ENCODE measurements at places on chromosomes 5 and 9.

DNA sequence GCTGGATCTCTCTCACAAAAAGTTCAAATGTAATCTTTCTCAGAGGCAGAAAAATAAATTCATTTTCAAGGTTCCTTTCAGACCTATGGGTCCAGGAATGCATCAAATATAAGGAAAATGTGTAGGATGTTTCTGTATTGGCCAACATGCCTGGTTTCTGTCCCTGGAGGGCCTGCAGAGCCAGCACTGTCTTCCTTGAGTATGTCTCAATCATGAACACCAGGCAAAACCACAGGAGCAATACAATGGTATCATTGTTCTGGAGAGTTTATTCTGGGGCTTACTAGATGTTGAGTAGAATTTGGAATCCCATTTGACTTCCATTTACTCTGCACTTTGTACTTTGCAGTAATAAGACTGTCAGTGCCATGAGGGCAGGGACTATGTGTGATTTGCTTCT, 23.5 kb downstream of the INSYN2B start:
- DNase-seq: no peak

GRCh38 chr9:24832307-24832706, 286.6 kb upstream of the IZUMO3 start:
- no peak for DNase-seq

- no peak for DNase-seq
Measured at GRCh38 chr9:36503172-36504088, 69.3 kb upstream of the MELK start.

DNA sequence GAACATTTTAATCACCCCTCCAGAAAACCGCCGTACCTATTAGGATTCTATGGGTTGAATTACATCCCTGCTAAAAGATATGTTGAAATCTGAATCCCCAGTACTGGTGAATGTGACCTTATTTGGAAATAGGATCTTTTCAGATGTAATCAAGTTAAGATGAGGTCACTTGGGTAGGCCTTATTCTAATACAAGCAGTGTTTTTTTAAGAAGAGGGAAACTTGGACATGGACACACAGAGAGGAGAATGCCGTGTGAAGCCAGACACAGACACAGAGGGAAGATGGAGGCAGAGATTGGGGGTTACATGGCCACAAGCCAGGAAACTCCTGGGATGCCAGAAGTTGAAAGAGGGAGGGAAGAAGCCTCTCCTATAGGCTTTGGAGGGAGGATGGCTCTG, 183.5 kb downstream of the GNA14 start:
- DNase-seq: no peak

DNA sequence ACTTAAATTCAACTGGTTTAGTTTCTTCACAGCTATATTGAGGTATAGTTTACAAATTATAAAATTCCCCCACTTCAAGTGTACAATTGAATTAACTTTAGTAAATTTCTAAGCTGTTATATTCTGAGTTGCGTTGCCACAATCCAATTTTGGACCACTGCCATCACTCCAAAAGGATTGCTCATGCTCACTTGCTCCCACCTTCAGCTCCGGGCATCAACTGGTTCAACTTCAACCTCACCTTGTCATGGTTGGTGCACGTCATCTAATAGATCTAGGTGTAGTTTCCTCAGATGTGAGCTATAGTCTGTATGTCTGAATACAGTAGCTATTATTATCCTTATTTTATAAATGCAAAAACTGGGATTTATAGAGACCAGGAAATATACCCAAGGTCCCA, 942.5 kb upstream of the WWC1 start:
- DNase-seq: no peak

- DNase-seq: no peak
Measured at GRCh38 chr9:83560169-83560826, 22.1 kb upstream of the FRMD3 start.
